Stimulated activated CD8-positive, alpha-beta memory T cell treated with anti-CD3 and anti-CD28 coated beads, Interleukin-7, amount 100 ng/mL, for 24 hours (primary cell): ENCODE measurements at places on chromosomes 6 and 20.

GRCh38 chr6:168534265-168534664, 93.3 kb downstream of the SMOC2 start:
- DNase-seq = no peak

DNA sequence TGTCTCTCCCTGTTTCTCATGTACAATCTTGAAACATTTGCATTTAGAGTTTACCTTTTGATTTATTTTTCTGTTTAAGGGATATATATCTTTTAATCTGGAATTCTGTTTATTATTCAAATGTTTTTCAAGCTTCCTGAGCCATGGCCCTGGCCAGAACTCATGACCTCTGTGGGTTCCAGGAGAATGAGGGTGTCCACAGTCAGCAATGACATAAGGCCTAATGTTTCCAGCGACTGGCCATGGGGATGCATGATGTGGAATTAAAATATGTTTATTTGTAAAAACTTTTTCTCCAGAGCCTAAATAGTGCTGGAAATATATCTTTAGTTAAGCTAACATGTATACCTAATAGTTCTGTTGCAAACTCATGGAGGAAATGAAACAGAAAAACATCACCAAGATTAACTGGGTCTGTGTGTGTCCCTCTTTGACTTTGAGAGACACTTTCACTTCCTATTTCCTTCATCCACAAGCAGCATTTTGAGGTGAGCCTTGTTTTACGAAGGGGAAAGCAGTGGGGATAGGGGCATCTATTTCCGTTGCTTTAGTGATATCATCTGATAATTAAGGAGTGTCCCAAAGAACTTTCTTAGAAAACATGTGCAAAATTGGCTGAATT, 87.6 kb downstream of the SMOC2 start:
- DNase-seq = no peak

- DNase-seq = no peak
These were observed 9.2 kb downstream of the ZHX3 start for GRCh38 chr20:41308290-41308711.

DNA sequence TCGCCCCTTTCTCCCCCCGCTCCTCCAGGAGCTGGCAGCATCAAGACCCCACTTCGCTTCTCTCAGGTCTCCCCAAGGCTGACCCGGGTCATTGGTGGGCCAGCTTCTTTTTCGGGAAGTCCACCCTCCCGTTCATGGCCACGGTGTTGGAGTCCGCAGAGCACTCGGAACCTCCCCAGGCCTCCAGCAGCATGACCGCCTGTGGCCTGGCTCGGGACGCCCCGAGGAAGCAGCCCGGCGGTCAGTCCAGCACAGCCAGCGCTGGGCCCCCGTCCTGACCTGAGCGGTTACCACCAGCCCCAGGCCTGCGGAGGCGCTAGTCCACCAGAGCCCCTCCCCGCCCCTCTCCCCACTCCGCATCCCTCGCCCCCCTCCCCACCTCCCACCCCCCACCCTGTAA, 1.0 kb downstream of the PPDPF start:
- DNase-seq = no peak

DNA sequence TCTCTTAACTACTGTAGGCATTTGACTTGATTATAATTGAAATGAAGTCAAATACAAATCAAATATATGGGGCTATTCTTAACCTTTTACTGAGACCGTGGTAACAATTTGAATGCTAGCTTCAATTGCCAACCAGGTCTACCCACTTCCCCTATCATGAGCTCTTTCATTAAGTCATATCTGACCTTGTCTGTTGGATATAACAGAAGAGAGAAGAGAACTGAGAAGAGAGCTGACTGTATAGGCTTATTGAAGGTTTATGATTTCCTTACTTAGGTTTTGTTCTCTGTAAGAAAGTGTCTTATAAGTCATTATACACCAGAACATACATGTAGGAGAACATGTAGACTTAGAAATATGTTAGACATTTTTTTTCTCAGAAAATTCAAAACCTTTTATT, 549.4 kb downstream of the COL12A1 start:
- no peak for DNase-seq

DNA sequence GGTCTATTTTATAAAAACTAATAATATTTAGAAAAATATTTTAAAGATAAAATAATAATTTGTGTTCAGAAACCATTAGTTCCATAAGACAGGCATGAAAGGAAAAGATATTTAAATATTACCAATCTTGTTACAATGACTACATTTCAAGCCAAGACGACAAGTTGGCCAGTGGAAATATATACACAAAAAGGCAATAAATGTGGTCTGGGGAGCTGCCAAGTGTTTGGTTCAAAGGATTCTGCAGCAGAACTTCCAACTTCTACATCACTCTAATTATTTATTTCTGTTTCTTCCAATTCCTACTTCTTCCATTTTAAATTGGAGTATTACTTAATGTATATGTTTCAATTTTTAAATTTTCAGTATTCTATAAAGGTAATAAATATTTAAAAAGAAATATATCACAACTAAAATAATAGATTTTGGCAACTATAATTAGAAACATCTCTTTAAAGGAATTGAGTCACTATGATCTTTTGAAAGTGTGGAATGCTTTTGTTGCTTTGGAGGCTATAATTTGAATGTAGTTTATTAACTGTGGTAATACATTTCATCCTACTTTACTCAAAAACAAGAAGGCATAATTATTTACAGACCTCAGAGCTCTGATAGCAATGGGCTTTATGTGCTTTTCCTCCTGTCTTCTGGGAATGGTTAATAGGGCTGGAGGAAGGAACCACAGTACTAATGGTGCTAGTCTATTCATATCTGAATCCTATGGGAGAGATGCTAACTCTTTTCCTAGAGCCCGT, 129.7 kb upstream of the FAM184A start:
- no peak for DNase-seq

DNA sequence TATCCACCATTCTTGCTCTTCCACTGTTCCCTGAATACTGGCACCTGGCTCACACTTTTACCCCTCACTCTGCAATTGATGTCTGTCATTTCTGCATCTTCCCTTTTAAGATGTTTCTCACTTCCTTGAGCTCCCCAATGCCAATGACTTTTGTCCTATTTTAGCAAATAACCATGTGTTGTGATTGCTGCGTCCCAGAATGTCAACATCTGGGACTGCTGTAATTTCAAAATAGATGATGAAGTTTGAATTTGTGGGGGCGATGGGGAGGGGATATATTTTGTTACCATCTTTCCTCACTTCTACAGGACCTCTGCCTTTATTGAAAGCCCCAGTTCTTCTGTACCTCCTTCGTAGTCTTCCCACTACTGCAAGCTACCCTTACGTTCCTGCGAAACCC, 40.0 kb upstream of the ADGRF5 start:
- no peak for DNase-seq

DNA sequence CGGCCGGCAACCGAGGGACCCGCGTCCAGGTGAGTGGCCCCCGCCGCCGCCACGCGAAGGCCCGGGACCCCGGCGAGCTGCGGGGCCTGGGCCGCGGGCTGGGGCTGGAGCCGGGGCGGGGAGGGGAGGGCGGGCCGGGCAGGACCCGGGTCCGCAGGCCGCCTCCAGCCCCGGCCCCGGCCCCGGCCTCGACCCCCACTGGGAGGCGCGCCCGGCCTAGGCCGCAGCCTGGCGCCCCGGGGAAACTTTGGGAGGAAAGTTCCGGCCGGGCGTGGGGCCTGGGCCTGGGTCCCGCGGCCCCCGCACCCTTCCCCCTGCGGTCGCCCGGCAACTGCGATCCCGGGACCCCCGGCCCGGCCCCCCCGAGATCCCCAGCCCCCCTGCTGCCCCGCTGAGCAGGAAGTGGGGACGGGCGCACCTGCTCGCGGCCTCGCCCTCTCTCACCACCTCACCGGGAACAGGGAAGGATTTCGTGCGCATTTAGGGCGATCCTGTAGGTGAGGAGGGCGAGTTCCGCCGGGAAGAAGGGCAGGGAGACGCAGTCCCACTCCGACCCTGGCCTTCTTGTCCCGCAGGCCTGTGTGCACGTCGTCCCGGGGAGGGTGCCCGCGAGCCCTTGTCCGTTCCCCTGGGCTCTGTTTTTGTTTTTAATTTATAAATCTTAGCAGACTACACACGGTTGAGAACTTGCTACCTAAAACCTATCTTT, 402 bp downstream of the OSBPL2 start:
- DNase-seq = no peak

GRCh38 chr6:23316131-23316530, 746.8 kb downstream of the HDGFL1 start:
- DNase-seq = no peak
